ENCODE measurements at places on chromosomes 6 and 20. TPM values are rescaled to one million over a fixed set of nuclear protein-coding genes. Genes with fewer than 3 reads are reported as not detected.
A peak's percentile ranks its signal among the peaks of the same experiment; 100 is the strongest.

Gene EEF1A2
- 0.43 TPM for total RNA-seq

- DNase-seq: no peak
Observed at GRCh38 chr6:5061152-5061551, 24.0 kb upstream of the PPP1R3G start.

GRCh38 chr6:122839472-122839871 is 50.4 kb downstream of the SMPDL3A start:
- DNase-seq: peak; percentile 71

Gene PHACTR3
- not detected for total RNA-seq

DNA sequence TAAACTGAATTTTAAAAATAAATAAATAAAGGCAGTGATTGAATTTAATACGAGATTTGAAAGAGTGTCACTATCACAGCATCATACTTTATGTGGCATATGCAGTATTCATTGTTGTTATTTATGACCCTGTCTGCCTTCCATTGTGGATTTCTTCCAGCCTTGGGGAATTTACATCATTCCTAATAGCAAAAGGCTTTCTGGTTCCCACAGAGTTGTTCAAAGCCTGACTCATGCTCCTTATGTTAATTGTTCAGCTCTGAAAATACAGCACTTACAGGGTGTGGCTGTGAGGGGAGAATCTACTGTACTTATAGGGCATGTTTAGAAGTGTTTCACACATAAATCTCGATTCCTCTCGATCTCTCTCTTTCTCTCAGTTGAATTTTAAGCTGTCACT is 54.4 kb downstream of the JAG1 start:
- DNase-seq: peak; percentile 96

GRCh38 chr20:14580418-14581074 is 243.1 kb upstream of the FLRT3 start:
- no peak for DNase-seq

GRCh38 chr20:47929368-47930115 is 144.3 kb upstream of the SULF2 start:
- peak; percentile 38 for DNase-seq

Data from fibroblast of villous mesenchyme (primary cell).